ENCODE measurements at places on chromosomes 1 and 21.

DNA sequence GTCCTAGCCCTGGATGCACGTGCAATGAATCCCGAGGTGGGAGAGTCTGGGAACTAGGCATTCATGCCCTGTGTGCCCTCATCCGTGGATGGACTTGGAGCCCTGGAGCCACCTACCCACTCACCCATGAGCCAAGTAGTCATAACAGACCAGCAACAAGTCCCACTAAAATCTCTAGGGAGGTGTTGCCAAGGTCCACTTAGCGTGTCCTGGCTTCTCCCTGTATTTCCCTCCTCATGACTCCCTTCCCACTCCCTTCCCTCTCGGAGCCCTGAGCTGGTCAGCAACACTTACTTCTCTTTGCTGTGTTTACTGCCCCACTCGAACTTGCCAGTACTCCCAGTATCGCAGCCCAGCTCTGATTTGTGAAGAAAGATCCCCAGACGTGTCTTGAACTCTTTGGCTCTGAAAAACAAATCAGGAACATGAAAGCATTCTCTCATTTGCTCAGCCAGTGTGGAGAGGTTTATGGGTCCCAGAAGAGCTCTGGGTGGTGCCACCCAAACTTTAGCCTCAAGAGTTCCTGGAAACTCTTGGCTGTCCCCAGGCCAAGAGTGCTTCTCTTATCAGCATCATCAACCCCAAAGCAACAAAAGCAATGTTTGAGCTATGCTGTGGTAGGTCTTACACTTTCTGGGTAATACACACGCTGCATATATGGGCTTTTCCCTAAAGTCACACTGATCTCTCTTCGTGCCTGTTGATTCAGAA lies 1.1 kb downstream of the RGS16 start:
- DNase-seq, result no peak

- DNase-seq, result no peak
Observed at GRCh38 chr1:225431081-225431863, 3.4 kb upstream of the LBR start.

GRCh38 chr1:199101635-199102034 lies 462.8 kb downstream of the PTPRC start:
- DNase-seq, result no peak

- DNase-seq, result no peak
Observed at GRCh38 chr1:30191154-30191702, 532.2 kb downstream of the MATN1 start.

GRCh38 chr1:189211742-189212141 lies 1265.9 kb downstream of the BRINP3 start:
- DNase-seq, result no peak

DNA sequence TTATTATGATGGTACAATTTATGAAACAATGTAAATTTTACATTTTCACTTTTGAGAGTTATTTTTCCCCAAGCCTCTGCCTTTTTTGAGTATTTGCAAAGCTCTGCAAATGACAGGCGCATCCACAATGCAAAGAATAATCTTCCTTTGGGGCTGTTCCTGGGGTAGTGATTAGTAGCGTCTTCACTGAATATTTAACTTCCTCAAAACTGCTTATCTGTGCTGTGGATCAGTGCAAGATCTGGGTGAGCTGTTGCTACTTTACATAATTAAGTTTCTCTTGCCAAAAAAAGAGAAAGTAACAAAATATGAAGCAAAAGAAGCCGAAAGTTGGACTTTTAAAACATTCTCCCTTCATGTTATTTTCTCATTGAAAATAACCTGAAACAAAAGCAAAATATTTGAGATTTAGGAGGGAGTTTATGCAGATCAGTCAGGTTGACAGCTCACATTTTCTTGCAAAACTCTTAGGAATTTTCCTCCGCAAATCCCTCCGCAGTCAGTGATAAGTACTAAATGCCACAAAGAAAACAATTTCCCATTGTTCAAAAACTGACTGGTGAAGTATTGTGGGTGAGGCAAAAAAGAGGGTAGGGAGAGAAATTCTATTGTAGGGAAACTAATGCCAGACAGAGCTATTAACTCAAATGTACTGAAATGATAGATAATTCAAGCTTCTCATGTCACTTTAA lies 276.4 kb upstream of the B3GALT2 start:
- no peak for DNase-seq

GRCh38 chr1:19665186-19665495 lies 466 bp downstream of the HTR6 start:
- no peak for DNase-seq

- no peak for DNase-seq
Observed at GRCh38 chr1:197284325-197284724, 16.3 kb downstream of the CRB1 start.

- no peak for DNase-seq
Observed at GRCh38 chr1:112575154-112575804, 43.7 kb downstream of the ST7L start.

DNA sequence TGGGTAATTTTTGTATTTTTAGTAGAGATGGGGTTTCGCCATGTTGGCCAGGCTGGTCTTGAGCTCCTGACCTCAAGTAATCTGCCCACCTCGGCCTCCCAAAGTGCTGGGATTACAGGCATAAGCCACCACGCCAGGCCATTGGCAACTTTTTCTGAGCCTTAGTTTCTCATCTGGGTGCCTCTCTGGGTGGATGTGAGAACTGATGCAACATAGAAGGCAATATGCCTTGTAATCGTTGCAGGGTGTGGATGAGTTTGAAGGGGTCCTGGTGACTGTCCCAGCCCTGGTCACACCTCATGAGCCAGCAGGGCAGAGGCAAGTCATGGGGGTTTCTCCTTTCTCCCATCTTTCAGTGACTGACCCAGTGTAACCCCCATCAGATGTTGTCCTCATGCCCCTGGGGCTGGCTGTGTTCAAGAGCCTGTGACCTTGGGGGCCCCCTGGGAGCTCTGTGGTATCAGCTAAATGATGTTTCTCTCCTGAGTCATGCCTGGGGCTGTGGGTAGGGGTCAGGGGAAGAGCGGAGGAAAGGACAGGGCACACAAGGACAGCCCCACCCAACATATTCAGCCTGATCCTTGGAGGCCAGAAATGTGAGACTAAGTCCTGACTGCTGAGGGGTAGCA lies 3.6 kb downstream of the COL9A2 start:
- DNase-seq, result no peak

Measured in activated CD8-positive, alpha-beta memory T cell treated with anti-CD3 and anti-CD28 coated beads, Interleukin-2, amount 50 U/mL, for 48 hours (primary cell).